Fibroblast of the aortic adventitia (primary cell): ENCODE measurements at places on chromosomes 2 and 18.

- no peak for DNase-seq
Measured at GRCh38 chr2:24107-24506, 22.2 kb downstream of the FAM110C start.

DNA sequence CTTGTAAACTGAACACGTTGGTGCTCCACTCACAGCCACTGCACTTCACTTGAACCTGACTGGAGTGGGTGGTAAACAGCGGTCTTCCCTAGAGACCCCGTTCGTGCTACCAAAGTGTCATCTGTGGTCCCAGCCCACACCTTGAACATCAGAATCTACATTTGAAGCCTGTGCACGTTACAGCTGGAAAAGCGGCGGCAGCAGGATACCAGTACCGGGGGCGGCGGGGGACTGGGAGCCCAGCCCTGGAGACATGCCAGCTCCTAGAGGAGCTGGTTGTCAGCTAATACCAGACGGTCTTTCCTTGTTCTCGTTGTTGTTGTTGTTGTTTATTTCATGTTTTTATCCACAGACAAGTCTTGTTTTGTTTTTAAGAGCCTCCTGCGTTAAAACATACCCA lies 156.7 kb downstream of the WDSUB1 start:
- no peak for DNase-seq

GRCh38 chr2:209451209-209451834 lies 27.5 kb downstream of the MAP2 start:
- DNase-seq: no peak

DNA sequence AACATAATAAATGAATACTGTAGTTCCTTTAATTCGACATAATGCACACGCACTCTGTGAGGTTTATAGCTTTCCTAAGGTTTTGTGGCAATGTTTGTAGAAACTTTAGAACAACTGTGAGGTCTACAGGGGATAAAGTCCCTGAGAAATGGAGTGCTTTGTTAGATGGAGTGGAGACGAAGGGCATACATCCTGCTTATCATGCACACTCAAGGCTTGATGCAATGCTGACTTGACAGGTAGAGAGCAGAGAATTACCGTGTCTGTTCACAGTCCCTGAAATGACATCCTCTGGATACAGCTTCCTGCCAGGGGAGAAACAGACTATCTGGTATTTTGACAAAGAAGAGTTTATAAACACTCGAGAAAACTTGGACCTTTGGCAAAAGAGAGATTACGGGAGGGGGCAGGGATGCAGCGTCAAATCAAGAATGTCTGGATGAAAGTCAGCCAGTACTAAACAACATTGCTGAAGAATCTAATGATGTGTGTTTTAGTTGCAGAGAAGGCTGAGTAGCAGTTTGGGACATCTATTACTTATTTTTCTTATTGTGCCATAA lies 766.9 kb upstream of the ZEB2 start:
- no peak for DNase-seq

- DNase-seq: no peak
Measured at GRCh38 chr2:30221531-30221930, 9.8 kb upstream of the LBH start.

- DNase-seq: no peak
Measured at GRCh38 chr2:205684871-205685313, 2.6 kb downstream of the NRP2 start.

DNA sequence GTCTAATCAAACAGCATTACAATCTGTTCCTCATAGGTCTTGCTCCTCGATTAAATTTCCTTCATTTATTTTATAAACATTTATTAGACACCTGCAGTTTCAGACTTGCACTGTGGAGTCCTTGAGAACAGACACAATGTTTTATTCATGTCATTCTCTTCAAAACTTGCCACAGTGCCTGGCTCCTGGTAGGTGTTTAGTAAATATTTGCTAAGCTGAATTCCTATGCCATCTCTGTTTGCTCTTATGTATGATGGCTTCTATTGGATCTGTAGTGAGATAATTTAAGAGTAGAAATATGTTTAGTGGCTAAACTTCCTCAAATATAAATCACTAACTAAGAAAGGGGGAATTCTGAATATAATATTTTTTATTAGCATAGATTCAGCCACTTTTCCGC lies 61.4 kb downstream of the LRATD1 start:
- no peak for DNase-seq

GRCh38 chr2:85185431-85185940 lies 52.3 kb downstream of the TCF7L1 start:
- no peak for DNase-seq

- DNase-seq: no peak
Measured at GRCh38 chr18:58361212-58361611, 267.7 kb downstream of the ALPK2 start.

DNA sequence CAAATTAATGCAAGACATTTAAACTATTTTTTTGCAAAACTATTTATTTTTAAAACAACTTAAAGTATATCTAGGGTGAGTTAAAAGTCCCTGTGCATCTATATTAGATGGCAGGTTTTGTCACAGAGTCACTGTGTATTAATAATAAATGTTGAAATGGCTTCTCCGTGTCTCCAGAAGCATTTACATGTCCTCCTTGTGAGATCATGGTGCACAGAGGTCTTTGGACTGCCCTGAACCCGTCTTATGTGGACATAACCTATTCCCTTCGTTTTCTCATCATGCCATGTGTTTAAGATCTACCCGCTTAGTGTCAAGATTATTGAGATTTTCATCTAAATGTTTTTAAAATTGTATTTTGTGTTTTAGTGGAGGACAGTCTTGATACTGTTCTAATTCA lies 39.3 kb downstream of the SOCS6 start:
- no peak for DNase-seq

DNA sequence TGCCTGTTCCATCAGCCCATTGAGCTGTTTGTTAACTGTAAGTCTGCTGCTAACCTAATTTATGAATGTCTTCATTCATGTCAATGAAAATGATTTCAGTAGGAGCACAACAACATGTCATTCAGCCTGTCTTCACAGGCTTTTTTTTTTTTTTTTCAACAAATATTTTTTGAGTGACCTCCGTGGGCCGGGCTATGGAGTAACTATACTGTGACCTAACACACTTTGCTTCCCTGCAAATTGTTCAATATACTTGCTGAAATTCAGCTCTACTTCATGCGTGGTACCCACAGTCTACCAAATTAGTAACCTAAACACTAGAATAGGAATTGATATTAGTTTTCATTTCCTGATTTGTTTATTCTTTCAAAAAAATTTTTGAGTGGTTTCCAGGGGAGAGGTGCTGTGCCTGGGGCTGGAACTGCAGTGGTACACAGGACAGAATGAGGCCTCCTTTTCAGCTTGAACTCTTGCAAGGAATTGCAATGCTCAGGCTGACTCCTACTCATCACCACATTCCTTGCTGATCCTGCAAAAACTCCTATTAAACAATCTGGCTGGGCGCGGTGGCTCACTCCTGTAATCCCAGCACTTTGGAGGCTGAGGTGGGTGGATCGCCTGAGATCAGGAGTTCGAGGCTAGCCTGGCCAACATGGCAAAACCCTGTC lies 87.1 kb downstream of the CDH20 start:
- no peak for DNase-seq

- DNase-seq: no peak
Measured at GRCh38 chr2:232970051-232970450, 43.0 kb downstream of the NGEF start.
